ENCODE measurements at places on chromosomes 12 and 14.

- no peak for DNase-seq
Measured at GRCh38 chr12:6858799-6859198, 6.8 kb downstream of the USP5 start.

GRCh38 chr12:26282339-26282940, 87.1 kb downstream of the SSPN start:
- DNase-seq: no peak

DNA sequence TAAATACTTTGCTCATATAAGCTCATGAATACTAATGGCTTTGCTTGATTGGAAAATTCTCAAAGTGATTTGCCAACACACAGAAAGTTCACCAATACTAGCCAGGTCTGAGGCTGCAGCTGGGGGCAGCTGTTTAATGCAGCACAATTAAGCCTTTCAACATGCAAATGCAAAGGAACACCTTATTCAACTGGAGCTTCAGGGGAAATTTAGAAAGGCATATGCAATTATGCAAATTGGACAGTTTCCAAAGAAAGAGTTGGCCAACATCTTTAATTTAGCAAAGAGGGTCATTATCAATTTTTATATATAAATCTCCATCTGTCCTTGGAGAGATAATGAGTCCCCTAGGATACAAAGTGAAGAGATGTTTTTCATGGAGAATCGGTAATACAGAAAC, 40.2 kb upstream of the OTOGL start:
- DNase-seq: no peak

- DNase-seq: no peak
Measured at GRCh38 chr14:95410838-95411237, 91.1 kb upstream of the CLMN start.

DNA sequence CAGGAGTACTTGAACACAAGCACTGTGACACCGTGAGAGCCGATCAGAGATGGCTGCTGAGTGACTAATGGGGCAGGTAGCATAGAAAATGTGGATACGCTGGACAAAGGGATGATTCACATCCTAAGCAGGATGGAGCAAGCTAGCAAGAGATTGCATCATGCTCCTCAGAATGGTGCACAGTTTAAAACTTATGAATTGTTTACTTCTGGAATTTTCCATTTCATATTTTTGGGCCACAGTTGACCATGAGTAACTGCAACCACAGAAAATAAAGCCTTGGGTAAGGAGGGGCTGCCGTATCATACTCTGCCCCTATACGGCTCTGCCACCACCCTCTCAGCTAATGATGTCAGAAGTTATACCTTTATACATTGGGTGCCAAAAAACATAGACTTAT, 23.3 kb upstream of the MARK3 start:
- no peak for DNase-seq

DNA sequence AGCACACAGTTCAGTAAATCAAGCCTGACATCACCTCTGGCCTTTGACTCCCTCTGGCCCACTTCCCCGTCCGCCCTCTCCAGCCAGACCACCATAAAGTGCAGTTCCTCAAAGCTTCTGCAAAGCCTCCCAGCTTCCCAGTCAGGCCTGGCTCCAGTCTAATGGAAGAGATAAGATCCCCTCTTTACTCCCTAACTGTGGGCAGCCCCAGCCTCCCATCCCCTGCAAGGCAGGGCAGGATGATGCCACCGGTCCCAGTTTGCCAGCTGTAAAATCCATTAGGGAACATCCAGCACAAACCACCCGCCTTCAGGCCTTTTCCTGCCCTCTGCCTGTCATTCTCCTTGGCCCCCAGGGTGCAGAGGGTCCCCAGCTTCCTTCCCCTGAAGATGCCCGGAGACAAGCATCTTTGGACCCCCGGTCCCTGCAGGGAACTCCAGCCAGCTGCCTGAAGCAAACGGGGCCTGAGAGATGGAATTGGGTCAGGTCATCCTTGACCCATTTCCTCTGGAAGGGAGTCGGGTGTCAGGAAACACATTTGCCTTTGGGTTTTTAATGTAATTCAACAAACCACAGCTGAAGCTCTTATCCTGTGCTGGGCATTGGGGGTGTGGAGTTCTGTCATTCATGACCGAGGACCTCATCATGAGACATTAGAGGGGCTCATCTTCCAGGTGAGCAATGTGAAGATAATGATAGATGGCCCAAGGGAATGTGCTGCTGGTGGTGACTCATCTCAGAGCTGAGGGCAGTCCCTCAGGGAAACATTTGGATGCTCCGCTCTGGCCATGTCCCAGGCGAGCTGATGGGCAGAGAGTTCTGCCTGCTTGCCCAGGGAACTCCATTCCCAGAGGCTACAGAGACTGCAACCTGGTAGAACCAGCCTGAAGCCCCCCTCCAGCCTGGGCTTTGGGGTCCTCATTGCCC, 93.8 kb upstream of the CLMN start:
- no peak for DNase-seq

DNA sequence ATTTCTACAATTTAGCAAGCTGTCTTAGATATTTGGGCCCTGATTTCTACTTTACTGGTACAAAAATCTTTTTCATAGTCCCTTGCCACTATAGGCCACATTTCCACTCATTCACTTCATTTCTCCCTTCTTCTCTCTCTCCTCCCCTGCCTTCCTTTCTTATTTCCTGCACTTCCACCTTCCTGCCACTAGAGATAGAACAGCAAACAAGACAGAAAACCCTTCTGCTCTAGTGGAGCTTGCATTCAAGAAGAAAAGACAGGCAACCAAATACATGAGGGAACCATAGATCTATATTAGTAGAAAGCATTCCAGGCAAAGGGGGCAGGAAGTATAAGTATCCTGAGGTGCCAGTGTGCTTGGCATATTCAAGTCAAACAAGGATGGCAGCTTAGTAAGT, 623.5 kb downstream of the FLRT2 start:
- no peak for DNase-seq

- no peak for DNase-seq
Measured at GRCh38 chr14:79992407-79993198, 218.7 kb downstream of the DIO2 start.

- no peak for DNase-seq
Measured at GRCh38 chr12:95756362-95756761, 34.2 kb downstream of the NTN4 start.

GRCh38 chr12:102093319-102093718, 26.6 kb downstream of the NUP37 start:
- no peak for DNase-seq

DNA sequence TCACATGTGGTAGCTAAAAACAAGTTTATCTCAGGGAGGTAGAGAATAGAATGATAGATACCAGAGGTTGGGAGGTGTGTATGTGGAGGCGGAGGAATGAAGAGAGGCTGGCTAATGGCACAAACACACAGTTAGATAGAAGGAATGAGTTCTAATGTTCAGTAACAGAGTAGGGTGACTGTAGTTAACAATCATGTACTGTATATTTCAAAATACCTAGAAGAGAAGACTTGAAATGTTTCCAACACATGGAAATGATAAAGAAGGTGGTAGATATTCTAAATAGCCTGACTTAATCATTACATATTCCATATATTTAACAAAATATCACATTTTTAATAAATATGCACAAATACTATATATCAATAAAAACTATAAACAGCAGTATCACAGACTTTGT, 8.9 kb upstream of the IFNG-AS1 start:
- DNase-seq: no peak

DNA sequence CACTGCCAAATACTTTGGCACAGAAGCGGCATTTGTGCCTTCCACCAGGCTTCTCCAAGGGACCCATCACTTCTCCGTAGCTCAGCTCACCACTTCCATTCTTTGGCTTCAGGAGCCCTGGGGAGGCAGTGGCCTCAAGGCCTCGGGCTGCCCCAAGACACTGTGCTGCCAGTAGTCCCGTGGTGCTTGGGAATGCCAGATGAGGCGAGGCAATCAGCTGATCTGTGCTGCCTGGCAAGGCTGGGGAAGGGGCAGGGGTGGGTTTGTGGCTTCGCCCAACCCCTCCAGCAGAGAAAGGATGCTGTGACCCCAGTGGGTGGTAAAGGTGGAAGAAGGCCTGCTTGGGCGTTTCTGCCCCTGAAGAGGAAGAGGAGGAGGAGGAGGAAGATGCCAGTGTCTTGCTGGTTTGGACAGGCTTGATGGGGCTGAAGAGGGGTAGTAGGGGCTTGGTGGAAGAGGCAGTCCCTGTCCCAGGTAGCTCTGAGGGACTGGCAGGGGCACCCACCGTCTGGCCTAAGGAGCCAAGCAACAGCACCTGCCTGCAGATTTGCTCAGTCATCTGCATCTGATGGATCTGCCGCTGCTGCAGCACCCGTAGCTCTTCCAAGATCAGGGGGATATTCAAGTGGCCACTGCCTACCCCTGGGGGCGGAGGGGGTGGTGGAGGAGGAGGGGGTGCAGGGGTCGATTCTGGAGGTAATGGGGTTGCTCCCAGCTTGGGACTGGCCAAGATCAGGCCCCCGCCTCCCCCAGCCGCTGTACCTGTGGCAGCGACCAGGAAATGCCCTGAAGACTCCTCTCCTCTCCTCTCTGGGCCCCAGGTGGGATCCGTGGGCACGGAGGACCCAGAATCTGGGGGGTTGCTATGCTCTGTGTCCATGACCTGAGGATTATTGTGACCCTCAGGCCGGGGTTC, 1.3 kb downstream of the SALL2 start:
- no peak for DNase-seq

GRCh38 chr12:104506676-104507401, 50.1 kb downstream of the CHST11 start:
- DNase-seq: no peak

GRCh38 chr14:65412856-65413738, 567 bp downstream of the FUT8 start:
- no peak for DNase-seq

- DNase-seq: no peak
Measured at GRCh38 chr14:89025561-89026236, 201.2 kb downstream of the TTC8 start.

- no peak for DNase-seq
Measured at GRCh38 chr12:100830003-100830795, 35.6 kb downstream of the ANO4 start.

GRCh38 chr14:85418721-85419120, 111.2 kb upstream of the FLRT2 start:
- no peak for DNase-seq

- DNase-seq: no peak
Measured at GRCh38 chr14:90348270-90348669, 16.5 kb upstream of the NRDE2 start.

DNA sequence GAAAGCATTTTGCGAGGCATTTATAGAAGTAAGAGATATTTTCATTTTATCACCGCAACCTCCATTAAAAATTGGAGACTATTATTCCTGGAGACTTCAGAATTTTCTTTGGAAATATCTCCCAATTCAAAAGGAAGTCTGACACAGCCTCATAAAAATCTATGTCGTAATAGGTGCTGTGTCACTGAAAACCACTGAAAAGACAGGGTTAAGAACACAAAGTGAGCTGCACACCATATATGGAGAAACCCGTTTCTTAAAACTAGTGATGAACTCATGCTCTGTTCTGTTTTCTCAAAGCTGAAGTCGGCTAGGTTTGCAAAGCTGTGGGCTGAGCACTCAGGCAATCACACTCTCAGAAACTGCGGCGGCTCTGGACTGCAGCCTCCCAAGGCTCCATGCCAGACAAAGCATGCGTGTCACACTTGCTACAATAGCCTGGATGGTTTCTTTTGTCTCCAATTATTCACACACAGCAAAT, at the start of gene GLIPR1:
Gene GLIPR1, plus strand, starts transcription at position 287 of the 481 bp plus-strand sequence. Its CDS starts 126 bp downstream, at position 413.
- DNase-seq: peak; percentile 58

DNA sequence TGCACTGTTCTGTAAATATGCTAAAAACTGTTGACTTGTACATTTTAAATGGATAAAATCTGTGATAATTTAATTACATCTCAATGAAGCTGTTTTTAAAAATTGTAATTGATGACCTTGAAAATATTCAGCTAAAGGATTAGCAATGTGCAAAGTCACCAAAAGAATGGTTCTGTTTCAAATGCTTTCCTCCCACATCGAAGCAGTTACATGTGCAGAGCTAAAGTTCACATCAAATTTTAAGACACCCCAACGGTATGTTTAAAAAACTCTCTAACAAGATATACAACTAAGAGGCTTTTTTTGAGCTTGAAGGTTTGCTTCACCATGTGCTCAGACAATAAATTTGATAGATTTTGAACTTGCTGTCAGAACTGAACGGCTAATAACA, 114.6 kb upstream of the KRAS start:
- no peak for DNase-seq

- DNase-seq: no peak
Measured at GRCh38 chr12:4432878-4433744, 12.5 kb downstream of the FGF6 start.

GRCh38 chr14:72731252-72732020, 162.5 kb downstream of the DPF3 start:
- no peak for DNase-seq

GRCh38 chr14:95620659-95621059, 65.6 kb upstream of the TCL1B start:
- DNase-seq: peak; percentile 21

DNA sequence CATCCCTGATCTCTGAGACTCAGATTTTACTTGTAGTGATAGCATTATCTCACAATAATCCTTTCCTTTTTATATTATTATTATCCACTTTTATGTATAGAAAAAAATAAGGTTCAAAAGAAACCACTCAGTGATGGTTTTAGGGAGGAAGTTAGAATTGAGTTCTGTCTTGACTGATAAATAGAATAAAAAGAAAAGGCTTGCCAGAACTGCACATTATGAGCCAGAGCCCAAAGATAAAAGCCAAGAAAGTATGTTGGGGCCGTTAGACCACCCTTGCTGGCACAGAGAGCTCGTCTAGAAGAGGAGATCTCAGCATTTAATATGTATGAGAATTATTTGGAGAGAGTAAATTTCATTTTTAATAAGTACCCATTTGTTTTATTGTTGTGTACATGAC, 103.2 kb downstream of the TSPAN8 start:
- DNase-seq: no peak

DNA sequence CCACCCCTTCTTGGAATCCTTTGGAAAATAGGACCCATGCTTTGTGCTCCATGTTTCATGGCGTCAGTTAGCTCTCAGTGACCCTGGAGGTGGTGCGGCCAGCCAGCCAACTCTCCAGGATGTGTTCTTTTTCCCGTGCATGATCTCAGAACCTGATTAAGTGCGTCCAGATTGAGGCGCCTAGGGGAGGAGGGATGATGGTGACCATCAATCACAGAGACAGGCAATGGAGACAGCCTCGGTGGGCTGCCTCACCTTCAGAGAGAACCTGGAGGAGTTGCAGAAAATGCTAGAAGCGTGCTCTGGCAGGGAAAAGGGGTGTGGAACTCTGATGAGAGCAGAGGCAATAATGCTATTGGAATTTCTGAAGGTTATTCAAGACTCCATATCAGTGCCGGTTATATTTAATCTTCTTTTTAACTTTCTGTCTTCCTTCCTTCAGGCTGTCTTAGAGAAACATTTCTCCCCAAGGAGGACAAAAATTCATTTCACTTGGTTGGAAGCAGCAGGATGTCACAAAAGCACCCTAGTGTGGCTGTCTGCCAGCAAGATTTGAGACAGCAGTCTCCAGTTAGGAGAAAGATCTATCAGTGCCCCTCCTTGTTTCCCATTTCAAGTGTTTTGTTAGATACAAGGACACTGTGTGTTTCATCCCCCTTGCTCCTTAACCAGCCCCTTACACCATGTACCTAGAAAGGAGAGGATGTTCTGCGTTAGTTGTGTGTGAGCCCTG, 53.3 kb upstream of the IGF1 start:
- DNase-seq: no peak
